ENCODE measurements at places on chromosomes 3 and 15.

DNA sequence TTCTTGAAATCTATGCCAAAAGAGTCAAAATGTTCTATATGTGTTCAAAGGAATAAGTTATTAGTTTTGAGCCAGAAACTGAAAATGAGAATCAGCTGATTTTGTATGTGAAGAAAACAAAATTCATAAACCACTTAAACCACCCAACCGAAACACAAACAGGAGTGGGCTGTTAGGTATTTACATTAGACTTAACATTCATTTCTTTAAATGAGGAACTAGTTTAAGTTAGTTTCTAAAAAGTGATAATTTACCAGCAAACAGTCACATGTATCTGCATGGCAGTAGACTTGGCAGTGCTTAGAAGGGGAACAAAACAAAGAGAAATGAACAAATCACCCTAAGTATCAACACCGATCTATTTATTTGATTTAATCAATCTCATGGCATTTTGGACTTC, 128.0 kb downstream of the GMNC start:
- DNase-seq, result no peak

- no peak for DNase-seq
These were observed 151.0 kb upstream of the ROBO2 start for GRCh38 chr3:76888856-76889255.

- no peak for DNase-seq
These were observed 40.3 kb downstream of the FSTL1 start for GRCh38 chr3:120410541-120410940.

DNA sequence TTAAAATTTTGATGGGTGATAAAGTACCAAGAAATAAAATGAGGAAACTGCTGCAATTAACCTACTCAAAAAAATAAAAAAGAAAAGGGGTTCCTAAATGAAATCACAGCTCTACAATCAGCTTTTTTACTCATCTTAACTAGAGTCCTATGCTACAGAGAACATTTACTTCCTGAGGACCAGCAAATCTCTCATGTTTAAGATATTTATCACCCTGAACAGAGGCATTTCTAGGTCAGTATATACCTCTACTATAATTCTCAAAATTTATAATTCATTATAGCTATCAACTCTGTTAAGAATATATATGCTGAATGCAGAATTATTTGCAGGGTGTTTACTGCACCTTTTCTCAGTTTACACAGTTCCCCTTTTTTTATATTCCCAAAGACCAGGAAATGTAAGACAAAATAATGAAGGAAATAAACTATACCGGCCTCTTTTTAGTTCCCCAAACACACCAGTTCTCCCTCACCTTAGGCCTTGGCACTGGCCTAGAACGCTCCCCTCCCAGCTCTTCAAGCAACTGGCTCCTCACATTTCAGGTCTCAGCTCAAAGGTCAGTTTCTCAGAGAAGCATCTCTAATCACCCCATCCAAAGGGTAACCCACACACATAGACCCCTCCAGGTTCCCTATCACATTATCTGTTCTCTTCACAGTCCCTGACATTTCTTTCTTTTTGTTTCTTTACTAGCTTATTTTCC, 71.1 kb downstream of the LRRFIP2 start:
- no peak for DNase-seq

DNA sequence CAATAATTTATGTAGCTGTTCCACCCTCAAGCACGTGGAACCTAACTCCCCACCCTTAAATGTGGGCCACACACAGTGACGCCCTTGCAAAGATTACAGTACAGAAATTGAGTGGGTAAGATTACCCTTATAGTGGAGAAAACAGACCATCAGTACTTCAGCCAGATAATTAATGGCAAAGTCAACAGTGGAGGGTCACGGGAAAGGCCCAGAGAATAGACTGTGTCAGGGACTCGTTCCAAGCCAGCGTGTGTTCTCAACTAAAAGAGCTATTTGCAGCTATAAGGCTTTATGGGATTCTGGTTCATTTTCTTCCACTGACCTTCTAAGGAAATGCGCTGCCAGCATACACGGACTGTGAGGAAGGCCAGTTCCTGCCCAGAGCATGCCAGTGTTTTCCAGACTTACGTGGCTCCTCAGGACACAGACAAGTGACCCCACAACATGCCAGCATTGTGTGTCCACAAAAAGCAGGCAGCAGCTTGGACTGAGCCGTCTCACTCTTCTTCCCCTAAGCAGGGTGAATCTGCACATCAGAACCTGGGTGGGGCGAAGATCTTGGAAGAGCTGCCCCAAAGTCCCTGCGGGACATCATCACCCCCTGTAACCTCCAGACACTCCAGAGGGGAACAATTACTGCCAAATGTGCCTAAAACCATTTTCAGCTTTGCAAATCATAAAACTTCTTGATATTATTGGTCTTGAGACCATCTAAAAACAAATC, 428.5 kb downstream of the OCA2 start:
- no peak for DNase-seq

DNA sequence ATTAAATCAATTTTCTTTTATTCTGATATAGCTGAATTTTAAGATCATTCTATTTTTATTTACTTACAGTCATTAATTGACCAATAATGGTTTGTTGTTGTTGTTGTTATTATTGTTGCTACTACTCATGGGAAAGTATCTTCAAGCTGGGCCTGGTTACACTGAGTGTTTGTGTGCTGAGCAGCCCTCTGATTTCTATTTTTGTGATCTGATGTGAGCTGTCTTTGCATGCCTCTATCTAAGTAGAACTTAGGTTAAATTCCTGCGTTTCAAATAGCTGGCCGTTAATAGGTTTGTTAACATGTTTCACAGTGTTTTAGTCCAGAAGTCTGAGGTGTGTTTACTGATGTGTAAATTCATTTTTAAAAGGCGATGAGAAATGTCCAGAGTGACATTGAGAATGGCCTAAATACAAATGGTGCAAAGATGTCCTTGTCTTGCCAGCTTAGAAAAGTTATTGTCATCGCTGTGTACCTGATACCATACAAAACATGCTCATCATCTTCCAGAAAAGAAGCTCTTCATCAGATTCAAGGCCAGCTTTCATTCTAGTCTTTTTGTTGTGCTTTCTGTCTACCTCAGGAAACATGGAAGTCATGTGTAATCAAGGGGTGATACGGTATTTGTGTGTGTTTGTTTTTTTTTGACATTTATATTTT, 15.8 kb downstream of the ARIH2 start:
- no peak for DNase-seq
